ENCODE measurements at places on chromosomes 3 and 15.
A peak's percentile ranks its signal among the peaks of the same experiment; 100 is the strongest.

- no peak for DNase-seq
Measured at GRCh38 chr3:96538186-96538585, 276.2 kb upstream of the EPHA6 start.

- DNase-seq = no peak
Measured at GRCh38 chr3:105608623-105609022, 241.9 kb downstream of the ALCAM start.

DNA sequence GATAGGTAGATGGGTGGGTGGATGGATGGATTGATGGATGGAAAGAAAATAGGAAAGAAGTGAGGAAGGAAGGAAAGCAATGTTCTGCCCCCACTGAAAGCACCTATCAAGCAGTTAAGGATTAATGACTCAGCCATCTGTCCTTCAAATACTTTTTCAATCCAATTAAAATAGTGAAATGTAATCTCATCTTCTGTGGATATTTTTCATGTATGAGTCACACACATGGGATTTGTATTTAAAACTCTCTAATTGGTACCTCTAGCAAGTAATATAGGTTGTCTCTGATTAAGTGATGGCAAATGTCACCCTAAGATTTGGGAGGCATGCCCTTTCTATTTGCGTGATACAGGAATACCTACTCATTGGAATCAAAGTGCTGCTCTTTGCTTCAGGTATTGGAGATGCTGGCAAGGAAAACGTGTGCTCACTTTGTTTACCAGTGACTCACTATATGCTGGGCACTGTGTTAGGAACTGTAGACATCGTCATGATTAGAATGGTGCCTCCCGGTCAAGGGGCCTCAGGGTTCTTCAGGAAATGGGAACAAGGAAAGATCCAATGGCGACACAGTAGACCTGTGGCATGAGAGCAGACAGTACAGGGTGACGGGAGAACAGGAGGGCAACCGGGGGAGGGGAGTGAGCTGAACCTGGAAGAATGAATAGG lies 230.1 kb downstream of the CLSTN2 start:
- DNase-seq = no peak

GRCh38 chr3:183202004-183202722 lies 39.6 kb upstream of the LAMP3 start:
- no peak for DNase-seq

DNA sequence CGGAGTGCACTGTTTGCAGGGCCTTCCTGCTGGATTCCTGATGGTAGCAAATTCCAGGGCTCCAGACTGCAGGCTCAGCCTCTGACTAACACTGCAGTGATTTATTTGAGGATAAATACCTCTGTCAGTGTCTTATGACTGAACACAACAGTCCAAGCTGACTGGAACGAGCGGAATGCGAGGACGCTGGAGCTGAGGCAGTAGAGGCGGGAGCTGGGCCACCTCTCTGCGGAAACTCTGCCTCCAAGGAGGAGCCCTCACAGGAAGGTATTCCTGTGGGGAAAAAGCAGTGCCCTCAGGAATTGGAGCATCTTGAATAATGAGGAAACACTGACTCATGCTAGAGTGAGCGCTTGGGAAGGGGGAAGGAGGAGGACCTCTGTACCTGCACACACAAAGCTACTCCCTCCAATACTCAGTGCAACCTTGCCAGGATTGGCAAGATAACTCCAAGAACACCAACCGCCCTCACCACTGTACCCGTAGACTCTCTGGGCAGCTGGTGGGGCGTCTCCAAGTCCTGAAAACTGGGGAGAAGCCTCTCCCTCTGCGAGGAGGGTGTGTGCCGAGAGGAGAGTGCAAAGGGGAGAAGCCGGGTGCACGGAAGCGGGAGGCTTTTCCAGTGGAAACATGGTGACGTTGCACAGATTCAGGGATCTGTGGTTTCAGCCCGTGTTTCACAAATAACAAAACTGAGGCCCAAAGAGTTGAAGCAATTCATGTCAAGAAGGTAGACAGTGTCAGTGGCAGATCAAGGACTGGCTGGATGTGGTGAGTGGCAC lies 43.0 kb downstream of the VGLL4 start:
- DNase-seq = peak; percentile 92

GRCh38 chr3:102156426-102156825 lies 278.4 kb upstream of the ZPLD1 start:
- DNase-seq = no peak

DNA sequence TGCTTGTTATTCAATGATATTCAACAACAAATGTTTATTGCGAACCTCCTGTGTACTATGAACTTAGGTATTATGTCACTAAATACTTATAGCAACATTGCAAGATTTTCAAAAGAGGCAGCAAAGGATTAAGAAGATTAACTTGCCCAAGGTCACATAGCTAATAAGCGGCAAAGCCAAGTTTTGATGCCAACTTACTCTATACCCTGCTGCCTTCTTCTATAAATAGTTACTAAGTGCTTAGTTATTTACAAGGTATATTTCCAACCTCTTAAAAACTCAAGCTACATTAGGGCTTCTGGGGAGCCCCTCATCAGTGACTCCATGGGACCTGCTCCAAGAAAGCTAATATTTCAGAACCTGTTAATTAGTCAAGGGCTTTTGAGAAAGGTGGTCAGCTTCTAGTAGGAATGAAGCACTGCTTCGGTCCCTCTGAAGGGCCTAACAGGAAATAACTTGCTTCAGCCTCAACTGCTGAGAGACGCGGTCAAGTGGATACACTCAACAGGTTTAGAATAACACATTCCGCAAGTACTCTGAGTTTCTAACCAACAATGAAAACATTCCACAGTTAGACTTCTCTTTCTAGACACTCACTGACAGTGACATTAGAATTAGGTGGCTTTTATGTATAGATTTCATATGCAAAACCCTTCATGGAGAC lies 125.5 kb downstream of the DGKG start:
- no peak for DNase-seq

DNA sequence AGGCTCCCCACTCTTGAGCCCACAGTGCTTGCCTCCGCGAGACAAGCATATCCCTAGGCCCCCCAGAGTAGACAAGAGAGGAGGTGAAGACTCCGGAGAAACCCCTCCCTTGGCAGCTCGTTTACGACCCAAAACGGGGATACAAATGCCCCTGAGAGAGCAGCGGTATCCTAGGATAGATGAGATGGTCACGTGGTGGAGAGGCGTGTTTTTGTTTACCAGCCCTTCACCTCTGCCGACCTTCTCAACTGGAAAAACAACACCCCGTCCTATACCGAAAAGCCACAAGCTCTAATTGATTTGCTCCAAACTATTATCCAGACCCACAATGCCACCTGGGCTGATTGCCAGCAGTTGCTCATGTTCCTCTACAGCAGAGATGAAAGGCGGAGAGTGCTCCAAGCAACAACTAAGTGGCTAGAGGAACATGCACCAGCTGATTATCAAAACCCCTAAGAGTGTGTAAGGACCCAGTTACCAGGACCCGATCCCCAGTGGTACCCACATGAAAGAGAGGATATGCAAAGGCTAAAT lies 99.5 kb upstream of the OSBPL11 start:
- DNase-seq = no peak

- peak; percentile 38 for DNase-seq
Measured at GRCh38 chr3:42685363-42685881, at the start of gene KLHL40. KLHL40 (plus strand) TSS chr3:42685537; CDS start chr3:42685619, 82 bp downstream.

DNA sequence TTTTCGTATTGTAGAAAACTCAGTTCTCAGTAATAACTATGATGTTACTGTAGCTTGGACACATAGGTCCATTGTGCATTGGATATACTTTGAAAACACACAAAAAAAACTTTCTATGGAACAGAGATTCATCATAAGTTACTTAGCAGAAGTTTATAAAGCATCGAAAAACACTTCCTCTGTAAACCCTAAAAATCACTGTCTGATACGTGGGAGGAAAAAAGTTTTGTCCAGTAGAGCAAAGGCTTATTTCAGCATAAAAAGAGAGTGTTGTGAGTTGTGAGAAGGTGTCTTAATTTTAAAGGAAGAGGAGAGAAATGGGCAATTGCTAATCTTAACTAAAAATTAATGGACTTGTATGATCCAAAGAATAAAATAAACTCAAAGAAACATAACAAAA lies 64.8 kb downstream of the OSTN start:
- no peak for DNase-seq

DNA sequence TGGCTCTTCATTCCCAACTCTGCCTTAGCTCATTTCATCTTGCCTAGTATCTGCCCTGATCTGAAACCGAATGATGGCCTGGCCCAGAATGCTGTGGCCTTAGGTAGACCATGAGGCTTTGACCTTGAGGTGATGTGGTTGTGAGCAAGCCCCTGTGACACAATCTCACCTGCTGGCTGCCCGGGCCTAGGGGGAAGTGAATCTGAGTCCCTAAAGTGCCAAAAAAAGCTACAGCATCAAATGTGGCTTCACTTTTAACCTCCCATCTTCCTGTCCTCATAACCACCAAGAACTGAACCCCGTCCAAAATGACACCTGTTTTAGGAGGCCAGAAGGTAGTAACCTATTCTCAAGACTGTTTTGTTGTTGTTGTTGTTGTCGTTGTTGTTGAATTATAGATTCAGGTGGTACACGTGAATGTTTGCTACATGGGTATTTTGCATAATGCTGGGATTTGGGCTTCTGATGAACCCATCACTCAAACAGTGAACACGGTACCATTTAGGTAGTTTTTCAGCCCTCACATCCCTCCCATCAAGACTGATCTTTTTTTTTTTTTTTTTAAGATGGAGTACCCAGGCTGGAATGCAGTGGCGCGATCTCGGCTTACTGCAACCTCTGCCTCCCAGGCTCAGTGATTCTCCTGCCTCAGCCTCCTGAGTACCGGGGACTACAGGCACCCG lies 54.6 kb downstream of the MCCC1 start:
- no peak for DNase-seq

DNA sequence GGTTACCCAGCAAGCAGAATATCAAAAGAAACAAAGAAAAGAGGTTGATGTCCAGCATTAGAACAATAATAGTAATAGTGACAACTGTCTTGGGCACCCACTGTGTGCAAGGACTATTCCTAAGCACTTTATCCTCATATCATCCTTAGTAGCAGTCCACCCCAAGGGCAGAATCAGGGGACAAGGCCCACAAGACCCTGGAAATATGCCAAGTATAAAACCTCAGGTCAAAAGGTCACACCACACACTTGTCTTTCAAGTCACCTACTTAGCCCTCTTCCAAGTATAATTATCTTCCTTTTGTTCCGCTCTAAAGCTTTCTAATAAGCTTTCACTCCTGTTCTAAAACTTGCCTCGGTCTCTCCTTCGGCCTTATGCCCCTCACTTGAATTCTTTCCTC lies 124.0 kb upstream of the STT3B start:
- DNase-seq = no peak

DNA sequence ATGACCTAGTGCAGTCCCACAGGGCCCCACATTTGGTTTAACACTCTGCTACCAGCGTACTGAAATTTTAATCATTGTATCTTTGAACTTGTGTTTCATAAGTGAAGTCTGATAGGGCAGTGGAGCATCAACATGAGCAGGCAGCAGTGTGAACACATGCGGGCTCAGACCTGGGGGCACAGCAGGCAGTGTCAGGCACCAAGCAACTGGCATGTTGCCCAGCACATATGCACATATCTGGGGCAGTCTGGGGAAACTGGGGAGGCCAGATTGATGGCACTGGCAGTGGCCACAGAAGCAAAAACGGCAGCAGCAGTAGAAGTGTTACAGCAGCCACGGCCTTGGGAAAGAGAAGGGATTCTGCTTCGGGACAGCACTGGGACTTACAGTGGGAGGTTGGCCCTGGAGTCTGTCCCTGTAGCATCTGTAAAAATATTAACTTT lies 353.9 kb upstream of the KCNMB2 start:
- no peak for DNase-seq

GRCh38 chr3:62870321-62870720 lies 4.9 kb downstream of the CADPS start:
- no peak for DNase-seq

DNA sequence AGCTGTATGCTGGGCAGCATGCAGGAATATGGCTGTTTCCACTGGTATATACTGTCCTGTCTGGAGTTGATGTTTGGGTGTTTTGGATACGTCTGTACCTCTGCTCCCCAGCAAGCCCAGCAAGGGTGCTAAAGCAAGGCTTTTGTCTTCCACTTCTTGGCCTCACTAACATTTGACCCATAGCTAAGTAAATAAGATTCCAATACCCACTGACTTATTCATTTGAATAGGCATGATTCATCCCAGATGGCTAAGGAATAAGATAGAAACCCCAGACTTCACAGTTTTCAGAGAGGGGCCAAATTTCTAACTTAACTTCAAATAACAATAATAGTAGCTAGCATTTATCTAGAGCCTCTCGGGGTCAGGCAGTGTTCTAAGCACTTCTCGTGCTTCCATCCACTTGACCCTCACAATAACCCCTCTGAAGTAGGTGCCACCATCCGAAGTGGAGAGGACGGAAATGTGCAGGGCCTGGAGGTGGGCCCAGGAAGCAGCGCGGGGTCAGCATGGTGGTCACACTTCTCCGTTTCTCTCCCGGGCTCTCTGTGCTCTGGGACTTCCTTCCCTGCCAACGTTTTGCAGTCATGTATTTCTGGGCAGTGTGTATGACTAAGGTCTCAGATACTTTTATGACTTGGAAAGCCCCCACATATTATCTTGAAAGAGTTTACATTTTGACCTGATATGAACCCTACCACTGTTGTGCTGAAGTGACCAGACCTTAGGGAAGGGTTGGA lies 39.3 kb downstream of the LRRK1 start:
- DNase-seq = no peak

GRCh38 chr3:162525771-162526170 lies 1029.2 kb downstream of the OTOL1 start:
- no peak for DNase-seq

DNA sequence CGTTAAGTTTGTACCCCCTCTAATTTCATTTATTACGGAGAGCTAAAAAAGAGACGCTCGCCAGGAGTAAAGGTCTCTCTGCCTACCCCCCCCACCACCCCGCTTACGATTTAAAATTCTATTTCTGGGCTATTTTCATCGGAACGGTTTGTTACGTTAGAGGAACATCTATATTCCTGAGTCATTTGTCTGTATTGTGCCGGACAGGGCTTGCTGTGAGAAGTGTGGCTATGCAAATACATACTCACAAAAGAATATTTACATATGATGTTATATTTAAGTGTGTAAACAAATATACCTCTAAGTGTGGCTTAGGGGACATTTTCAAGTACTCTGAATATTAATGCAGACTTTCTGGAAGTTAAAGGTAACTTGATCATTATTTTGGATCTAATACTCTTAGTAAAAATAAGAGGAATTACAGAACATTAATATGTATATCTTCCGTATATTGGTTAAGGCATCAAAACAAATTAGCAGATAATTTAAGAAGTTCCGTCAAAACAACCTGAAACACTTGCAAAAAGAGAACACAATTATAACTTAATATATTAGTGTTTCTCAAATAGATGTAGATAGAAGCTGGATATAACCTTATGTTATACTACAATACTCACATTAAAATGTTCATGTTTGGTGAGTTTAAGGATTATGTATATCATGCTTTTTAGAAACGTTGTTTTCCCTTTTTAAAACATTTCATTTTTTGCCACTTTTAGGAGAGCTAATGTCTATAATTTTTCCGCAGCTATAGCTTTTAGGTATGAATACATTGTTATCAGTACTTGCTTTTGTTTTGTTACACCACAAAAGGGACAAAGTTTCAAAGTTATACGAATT lies 1.6 kb upstream of the SHOX2 start:
- DNase-seq = no peak

- no peak for DNase-seq
Measured at GRCh38 chr3:25787689-25788088, 2.2 kb upstream of the OXSM start.
